ENCODE measurements at places on chromosomes 16 and 17.

DNA sequence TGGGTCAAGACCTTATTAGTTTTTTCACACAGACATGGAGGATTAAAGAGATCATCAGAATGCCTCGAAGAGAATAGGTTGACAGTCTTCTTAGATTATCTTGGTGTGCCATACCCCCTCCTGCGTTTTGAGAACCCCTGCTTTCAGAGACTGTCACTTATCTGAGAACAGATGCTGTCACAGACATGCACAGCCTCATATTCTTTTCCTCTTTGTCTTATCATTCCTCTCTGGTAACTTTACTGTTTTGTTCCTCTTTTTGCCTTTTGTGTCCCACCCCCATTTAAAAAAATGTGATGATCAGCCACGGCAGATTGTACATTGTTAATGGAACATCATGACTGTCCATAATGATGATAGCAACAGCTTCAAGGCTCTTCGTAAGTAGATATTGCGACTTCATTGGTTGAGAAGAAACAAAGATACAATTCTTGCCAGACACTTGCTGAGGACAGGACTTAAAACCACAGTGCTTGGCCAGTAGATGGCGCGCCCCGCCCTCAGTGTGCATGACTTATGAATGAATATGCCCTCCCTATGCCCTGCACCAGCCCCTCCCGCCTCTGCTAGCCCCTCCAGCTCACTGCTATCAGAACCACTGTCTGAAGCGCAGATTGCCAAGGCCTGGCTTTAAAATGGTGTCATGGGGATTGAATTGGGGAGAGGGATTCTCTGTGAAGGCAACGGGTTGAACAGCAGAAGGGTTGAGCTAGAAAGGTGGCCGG lies 2.6 kb upstream of the PITPNC1 start:
- peak; percentile 81 for DNase-seq

GRCh38 chr17:31431098-31431851 lies 39.8 kb downstream of the RAB11FIP4 start:
- DNase-seq: no peak

- DNase-seq: no peak
Observed at GRCh38 chr16:67173808-67174705, 3.7 kb downstream of the NOL3 start.

DNA sequence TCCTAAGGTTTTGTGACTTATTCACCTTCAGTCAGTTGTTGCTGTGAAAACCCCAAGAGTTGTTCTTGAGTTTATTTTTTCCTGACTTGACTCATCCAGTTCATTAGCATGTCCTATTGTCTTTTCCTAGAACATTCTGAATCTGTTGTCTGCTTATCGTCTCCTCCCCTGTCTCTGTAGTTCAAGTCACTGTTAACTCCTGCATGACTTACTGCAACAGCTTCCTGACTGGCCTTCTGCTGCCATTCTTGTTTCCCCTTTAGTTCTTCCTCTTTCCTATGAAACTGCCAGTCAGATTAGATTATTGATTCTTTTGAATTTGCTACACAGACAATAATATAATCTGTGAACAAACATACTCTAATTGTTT lies 161.5 kb downstream of the FTO start:
- no peak for DNase-seq

- peak; percentile 65 for DNase-seq
Observed at GRCh38 chr17:73998653-73999645, 204.5 kb upstream of the RPL38 start.

DNA sequence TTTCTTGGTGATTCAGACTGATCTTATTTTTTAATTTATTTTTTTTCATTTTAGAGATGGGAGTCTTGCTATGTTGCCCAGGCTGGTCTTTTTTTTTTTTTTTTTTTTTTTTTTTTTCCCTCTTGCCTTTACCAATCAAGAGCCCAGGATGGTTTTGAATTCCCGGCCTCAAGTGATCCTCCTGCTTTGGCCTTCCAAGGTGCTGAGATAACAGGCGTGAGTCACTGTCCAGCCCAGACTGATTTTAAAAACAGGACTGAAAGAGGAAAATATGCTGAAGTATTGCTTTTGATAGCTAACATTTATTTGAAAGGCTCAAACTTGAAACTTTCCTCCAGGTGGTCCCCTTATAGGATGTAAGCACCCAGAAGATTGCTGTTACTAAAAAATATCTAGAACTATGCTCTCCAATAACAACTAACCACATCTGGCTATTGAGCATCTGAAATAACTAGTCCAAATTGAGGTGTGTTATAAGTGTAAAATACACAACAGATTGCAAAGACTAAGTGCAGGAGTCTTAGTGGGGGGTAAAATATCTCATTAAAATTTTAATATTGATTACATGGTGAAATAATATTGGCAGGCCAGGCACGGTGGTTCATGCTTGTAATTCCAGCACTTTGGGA lies 15.8 kb upstream of the BRIP1 start:
- no peak for DNase-seq

- DNase-seq: no peak
Observed at GRCh38 chr16:66386629-66387622, 20.4 kb downstream of the CDH5 start.

DNA sequence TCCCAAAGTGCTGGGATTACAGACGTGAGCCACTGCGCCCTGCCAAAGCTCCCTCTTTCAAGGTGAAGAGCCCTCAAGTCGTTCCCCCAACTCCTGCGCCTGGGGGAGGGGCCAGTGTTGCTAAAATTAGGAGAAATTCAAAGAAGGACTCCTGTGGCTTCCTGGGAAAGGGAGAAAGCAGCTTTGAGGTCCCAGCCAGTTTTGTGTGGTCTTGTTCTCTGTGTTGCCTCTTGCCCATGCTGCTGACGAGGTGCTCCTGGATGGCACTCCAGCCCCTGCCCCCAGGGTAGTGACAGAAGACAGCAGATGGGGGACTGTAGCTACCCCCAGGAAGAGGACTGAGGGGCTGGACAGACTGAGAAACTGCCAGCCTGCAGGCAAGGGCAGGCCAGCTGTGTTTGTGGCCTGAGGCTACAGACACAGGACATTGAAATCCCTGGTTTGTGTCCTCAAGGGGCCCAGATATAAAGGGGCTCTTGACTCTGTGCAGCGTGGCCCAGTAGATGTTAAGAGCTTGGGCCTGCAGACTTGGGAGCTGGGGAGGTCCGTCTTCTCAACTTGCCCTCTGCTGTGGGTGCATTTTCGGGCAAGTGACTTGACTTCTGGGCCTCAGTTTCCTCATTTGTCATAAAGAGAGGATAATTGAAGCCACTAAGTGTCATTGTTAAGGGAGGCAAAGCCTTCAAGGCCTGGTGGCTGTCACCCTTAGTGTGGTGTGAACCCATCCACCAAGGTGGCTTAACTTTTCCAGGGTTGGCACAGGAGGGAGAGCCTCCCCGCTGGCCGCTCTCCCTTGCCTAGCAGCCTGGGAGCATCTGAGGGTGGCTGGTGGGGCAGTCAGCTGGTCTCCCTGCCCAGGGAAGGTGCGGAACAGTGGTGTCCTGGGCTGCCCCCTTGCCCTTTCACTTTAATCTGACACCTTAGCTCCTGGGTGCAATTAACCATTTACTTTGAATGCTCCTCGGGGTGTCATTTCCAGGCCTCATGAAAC lies 4.1 kb downstream of the UBALD2 start:
- DNase-seq: no peak

DNA sequence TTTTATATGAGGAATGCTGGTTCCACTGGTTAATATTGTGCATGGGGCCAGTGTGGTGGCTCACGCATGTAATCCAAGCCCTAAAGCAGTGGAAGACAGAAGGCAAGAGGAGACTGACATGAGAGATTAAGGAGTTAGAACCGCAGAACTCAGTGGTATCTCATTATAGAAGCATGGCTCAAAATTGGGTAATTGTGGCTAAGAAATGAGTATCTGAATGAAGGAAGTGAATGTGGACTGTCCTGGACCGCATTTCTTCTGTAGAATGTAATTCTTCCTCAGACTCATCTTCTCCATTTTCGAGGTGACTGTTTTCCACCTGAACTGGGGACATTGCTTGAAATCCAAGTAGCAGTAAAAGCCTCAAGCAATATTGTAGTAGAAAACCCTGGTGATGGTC lies 42.6 kb upstream of the CDR2 start:
- DNase-seq: no peak
